Hippocampal formation (tissue), 2 donors: ENCODE measurements at places on chromosomes 6 and 20.

- no peak for DNase-seq
These were observed 121.7 kb upstream of the TNFAIP3 start for GRCh38 chr6:137745321-137745720.

DNA sequence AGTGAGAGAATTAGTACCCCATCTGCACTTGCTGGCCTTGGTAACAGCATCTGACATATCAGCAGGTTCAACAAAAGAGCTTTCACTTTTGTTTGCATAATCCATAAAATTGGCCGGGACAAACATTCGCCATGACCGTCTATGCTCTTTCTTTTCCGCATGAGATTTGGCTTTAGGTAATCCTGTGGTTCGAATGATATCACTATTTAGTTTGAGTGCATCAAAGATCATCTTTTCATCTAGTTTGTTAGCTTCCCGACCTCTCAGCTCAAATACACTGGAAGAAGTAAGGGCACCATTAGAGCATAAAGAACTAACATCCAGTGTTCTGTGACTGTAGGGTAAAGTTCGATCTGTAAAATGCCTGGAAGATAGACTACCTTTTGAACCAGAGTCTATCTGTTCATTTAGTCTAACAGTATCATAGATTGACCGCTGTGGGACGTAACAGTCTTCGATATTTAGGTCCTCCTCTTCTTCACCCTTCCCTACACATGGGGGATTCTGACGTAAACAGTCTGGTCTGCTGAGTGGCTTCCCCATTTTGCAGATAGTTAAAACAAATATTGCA is 101.6 kb downstream of the DST start:
- DNase-seq: no peak

DNA sequence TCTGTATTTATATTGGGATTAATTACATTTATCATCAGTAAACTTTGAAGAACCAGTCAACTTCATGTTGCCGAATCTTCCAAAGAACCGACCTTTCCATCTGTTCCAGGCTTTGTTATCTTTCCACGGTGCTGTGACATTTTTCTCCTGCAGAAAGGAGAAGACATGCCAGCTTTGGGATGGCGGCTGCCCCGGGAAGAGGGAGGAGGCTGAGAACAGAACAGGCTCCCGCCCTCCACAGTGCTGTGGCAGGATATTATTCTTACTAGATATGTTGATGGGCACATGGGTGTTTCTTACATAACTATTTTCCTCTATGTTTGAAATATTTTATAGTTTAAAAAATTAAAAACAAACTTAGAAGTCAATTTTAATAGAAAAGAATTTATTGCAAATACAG is 44.9 kb downstream of the GINS1 start:
- DNase-seq: no peak

DNA sequence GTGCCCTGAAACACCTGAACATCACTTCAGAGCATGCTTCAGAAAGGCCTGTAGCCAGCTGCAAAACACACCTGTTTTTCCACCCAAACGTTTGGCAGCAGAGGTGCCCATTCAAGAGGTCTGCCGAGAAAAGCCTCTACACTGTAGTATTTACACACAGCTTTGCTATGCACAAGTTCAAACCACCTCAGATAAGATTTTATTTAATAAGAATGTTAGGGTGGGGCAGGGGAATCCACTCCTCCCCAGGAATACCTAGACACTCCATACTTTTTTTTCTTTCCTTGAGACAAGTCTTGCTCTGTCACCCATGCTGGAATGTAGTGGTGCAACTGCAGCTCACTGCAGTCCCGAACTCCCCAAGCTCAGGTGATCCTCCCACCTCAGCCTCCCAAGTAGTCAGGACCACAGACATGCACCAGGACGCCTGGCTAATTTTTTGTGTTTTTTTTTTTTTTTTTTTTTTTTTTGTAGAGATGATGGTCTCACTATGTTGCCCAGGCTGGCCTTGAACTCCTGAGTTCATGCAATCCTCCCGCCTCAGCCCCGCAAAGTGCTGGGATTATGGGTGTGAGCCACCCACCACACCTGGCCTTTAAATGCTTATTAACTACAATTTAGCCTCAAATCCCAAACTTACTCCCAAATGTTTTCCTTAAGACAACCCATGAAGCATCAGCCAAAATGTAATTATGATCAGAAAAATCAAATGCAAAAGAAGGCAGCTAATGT is 9.7 kb downstream of the MRPL14 start:
- DNase-seq: no peak

- no peak for DNase-seq
These were observed 68.1 kb upstream of the SCGN start for GRCh38 chr6:25583906-25584305.

DNA sequence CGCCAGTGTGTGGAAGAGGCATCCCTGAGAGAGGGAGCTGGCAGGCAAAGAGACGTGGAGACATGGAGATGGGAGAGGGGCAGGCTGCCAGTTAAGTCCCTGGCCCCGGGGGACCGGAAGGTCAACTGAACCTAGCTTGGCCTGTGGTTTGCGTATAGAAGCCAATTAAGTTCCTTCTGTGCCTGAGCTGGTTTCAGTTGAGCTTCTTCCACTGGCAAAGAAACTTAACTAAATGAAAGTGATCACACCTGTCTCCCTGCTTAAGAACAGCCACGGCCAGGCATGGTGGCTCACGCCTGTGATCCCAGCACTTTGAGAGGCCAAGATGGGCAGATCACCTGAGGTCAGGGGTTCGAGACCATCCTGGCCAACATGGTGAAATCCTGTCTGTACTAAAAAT is 26.7 kb upstream of the NNAT start:
- no peak for DNase-seq

DNA sequence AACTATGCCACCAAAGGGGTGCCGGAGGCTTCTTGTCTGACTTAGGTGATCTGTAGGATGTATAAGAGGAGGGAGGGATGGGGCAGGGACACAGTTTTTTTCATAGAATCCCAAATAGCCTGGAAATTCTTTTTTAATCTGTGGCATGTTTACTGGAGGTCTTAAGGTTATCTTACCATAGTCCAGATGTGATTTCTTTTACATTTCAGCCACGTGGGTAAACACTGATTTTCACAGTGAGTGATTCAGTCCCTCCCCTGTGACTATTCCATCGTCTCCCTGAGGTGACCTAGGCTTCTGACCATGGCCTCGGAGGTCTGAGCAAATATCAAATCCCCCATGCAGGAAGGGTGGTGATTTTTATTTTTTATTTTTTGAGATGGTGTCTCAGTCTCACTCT is 67.7 kb downstream of the AKAP12 start:
- DNase-seq: no peak

DNA sequence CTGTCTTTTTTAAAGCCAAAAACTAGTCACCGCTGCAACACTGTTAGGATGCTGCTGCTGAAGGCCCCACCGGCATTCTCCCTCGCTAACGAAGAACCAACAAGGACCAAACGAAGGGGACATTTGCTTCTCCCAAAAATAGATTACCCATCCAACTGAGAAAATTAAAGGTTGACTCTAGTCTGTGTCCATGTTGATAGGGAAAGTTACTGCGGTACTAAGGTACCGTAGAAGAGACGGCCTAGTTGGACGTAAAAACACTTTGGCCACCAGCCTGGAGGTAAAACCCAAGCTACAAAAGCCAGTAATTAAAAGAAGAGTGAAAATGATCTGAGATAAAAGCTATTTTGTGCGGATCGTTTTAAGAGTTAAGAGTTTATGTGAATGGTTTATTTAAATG is 11.8 kb upstream of the FOXF2 start:
- no peak for DNase-seq

GRCh38 chr20:32496811-32497533 is 88.2 kb downstream of the NOL4L start:
- DNase-seq: no peak

DNA sequence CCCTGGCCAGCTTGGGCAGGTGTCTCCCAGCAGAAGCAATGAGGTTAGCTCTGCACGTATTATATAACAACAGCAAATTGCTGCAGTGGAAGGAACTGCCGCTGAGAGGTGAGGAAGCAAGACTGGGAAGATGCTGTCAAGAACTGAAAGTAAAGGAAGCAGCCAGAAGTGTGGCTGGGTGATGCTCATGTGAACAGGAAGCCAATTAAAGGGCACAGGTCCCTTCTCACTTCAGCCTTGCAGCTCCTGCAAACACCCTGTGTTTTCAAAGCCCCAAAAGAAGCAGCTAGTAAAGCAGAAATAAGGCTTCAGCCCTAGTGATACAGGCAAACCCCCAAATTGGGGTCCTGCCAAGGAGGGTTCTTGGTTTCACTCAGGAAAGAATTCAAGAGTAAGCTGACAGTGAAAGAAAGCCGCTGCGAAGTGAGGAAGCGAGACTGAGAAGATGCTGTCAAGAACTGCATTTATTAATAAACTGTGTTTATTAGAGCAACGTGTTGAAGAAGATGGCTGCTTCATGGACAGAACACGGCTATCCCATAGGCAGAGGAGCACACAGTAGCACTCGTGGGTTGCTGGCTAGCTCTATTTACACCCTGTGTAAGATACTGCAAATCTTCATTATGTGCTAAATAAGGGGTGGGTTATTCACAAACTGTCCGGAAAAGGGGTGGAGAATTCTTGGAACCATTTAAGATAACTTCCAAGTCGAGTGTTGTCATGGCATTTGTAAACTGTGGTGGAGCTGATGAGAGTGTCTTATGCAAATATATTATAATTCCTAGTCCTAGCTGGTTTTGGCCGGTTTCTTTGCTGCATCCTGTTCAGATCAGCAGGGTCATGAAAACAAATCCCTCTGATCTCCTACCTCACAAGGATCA is 152.2 kb downstream of the LINC00237 start:
- DNase-seq: no peak
